ENCODE measurements at places on chromosomes 7 and 10. TPM values are rescaled to one million over a fixed set of nuclear protein-coding genes. Genes with fewer than 3 reads are reported as not detected.

- H3K4me3 ChIP-seq: no peak overlapping the region
- DNase-seq: no peak
- no peaks in the 10 kb centered on the region for H3K4me1 ChIP-seq
- no peak overlapping the region for H3K27ac ChIP-seq
- peaks cover 3% of the 10 kb centered on the region for H3K36me3 ChIP-seq
These were observed 226.3 kb downstream of the GLI3 start for GRCh38 chr7:42010751-42011150.

- no peak overlapping the region for H3K27ac ChIP-seq
- no peak overlapping the region for H3K4me3 ChIP-seq
- H3K4me1 ChIP-seq: no peaks in the 10 kb centered on the region
These were observed 57.2 kb downstream of the SUGCT start for GRCh38 chr7:40192036-40192435.

Gene ADAM8
- total RNA-seq: 6.6 TPM

Gene AZGP1
- total RNA-seq: 40.0 TPM

DNA sequence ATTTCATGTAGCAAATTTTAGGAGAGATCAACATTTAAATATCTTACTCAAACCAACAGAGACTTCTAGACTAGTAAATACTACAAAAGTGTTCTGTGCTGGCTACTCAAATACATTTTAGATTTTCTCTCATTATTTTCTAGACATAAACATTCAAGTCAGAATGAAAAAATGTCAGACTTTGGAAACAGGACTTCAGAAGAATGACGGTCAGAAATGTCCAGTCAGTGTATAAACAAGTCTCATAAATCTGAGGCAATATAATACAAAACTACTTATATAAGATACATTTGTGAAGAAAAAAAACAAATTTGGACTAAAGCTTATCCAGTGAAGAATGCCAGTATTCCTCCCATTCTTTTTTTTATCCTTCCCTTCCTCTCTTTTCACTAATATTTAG, 25.9 kb downstream of the RNLS start:
- no peak for DNase-seq
- no peaks in the 10 kb centered on the region for H3K36me3 ChIP-seq
- H3K4me1 ChIP-seq: no peaks in the 10 kb centered on the region

Gene COL28A1
- 4.9 TPM for total RNA-seq

- no peak for DNase-seq
- H3K4me3 ChIP-seq: no peak overlapping the region
- H3K4me1 ChIP-seq: no peaks in the 10 kb centered on the region
- no peaks in the 10 kb centered on the region for H3K36me3 ChIP-seq
- no peak overlapping the region for H3K27ac ChIP-seq
- H3K27me3 ChIP-seq: peaks cover 10% of the 10 kb centered on the region
These were observed 9.8 kb downstream of the CDHR1 start for GRCh38 chr10:84204122-84204521.

DNA sequence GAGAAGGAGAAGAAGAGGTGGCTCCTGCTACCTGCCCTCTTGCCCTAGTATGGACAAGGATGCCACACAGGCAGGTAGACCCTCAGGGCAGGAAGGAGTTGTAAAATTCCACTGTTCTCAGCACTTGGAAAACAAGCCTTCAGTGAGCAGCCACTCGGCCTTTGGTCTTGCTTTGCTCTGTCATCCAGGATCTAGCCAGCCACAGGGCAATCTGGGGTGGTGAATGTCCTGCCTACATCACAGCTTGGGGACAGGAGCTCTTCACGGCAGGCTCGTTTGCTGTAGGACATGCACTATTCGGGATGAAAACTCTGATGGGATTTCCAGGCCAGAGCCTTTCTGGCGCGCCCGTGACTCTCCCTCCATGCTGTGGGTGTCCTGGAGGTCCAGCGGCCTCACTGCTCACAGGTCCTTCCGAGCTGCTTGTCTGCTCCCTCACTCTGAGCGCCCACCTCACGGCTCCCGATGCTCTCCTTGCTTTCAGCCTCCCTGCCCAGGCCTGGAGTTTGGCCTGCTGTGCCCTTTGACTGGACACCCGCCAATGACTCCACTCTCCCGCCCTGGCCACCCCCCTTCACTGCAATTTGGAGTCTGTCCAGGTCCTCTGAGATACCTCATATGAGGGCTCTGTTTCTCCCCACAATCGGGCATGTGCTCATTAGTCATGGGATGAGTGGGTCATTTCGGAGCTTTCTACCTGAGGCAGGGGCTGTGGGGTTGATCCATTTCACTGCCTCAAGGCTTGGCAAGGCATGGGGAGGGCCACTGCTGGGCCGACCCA, 227.2 kb upstream of the GRB10 start:
- no peak for DNase-seq
- H3K27me3 ChIP-seq: no peaks in the 10 kb centered on the region
- H3K4me1 ChIP-seq: no peaks in the 10 kb centered on the region
- no peak overlapping the region for H3K4me3 ChIP-seq
- peak overlapping the region; percentile 33 for H3K27ac ChIP-seq
- H3K36me3 ChIP-seq: no peaks in the 10 kb centered on the region

DNA sequence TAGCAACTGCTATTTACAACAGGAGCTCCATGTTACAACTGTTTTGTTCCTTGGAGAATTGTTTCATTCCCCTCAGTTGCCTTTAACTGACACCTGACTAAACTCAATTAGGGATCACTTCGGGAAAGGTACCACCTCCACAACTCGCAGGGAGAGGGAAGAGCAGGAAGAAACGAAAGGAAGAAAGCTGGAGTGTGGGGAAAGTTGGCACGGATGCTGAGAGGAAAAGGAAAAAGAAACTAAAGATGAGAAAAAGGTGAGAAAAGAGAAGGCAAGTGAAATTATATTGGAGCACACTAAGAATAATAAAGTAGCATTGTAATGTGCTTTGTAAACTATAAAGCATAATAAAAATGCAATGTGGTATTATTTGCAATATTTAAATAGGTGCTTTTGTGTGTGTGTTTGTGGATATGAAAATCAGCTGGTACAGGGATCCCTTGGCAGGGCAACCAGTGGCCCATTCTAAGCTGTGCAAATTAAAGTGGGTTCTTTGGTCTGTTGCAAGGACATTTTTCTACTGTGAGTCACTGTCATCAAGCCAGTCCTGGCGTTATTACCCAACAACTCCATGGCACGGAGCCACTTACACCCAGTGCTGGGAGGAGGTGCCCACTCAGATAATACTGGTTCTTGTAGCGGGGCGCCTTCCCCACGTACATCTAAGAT, 45.9 kb downstream of the HIPK2 start:
- no peaks in the 10 kb centered on the region for H3K27me3 ChIP-seq
- peak; percentile 91 for DNase-seq
- peak overlapping the region; percentile 83 for H3K27ac ChIP-seq
- H3K4me1 ChIP-seq: no peaks in the 10 kb centered on the region
- H3K36me3 ChIP-seq: no peaks in the 10 kb centered on the region

DNA sequence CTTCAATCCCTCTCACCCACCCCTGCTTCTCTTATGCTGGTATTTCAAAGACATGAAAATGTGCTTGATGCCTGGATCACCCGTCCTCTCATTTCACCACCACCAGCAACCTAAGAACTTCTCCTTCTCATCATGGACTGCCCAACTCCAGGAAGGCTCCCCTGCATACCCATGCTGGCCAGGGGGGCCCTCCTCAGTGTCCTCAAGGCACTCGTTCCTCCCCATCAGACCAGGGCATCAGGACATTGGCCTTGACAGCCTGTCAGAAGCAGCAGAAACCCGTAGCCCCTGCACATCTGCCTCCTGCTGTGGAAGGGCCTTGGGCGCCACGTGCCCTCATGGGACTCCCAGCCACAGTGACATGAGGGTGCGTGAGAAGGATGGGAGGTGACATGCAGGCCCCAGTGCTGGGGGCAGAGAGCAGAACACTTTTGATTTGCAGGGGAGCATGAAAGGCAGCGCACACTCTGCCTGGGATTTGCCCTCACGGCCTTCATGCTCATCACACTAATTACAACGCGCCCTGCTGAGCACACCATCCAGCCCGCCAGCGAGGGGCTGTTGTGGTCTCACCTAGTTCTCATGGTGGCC, 1.9 kb upstream of the HSPA12A start:
- no peaks in the 10 kb centered on the region for H3K4me1 ChIP-seq
- no peak overlapping the region for H3K27ac ChIP-seq
- DNase-seq: no peak
- H3K27me3 ChIP-seq: no peaks in the 10 kb centered on the region
- no peak overlapping the region for H3K4me3 ChIP-seq

GRCh38 chr10:104026762-104027161, 58.9 kb downstream of the COL17A1 start:
- H3K27ac ChIP-seq: no peak overlapping the region
- no peaks in the 10 kb centered on the region for H3K27me3 ChIP-seq
- H3K4me3 ChIP-seq: no peak overlapping the region
- no peak for DNase-seq

GRCh38 chr10:22301193-22301592, 15.0 kb upstream of the COMMD3 start:
- H3K27me3 ChIP-seq: no peaks in the 10 kb centered on the region
- H3K27ac ChIP-seq: no peak overlapping the region
- no peak overlapping the region for H3K4me3 ChIP-seq
- no peaks in the 10 kb centered on the region for H3K4me1 ChIP-seq
- H3K36me3 ChIP-seq: no peaks in the 10 kb centered on the region

- DNase-seq: no peak
- no peaks in the 10 kb centered on the region for H3K36me3 ChIP-seq
- no peak overlapping the region for H3K27ac ChIP-seq
- no peaks in the 10 kb centered on the region for H3K27me3 ChIP-seq
These were observed 16.5 kb downstream of the AP3M1 start for GRCh38 chr10:74133923-74134820.

- no peaks in the 10 kb centered on the region for H3K4me1 ChIP-seq
- H3K36me3 ChIP-seq: no peaks in the 10 kb centered on the region
- H3K27me3 ChIP-seq: no peaks in the 10 kb centered on the region
- H3K27ac ChIP-seq: no peak overlapping the region
- H3K4me3 ChIP-seq: no peak overlapping the region
These were observed 5.8 kb upstream of the IL2RA start for GRCh38 chr10:6068006-6068405.

- H3K4me1 ChIP-seq: peaks cover 5% of the 10 kb centered on the region
- no peak overlapping the region for H3K27ac ChIP-seq
- no peak overlapping the region for H3K4me3 ChIP-seq
- H3K36me3 ChIP-seq: no peaks in the 10 kb centered on the region
- no peak for DNase-seq
These were observed 81.8 kb downstream of the DIP2C start for GRCh38 chr10:607545-608185.

DNA sequence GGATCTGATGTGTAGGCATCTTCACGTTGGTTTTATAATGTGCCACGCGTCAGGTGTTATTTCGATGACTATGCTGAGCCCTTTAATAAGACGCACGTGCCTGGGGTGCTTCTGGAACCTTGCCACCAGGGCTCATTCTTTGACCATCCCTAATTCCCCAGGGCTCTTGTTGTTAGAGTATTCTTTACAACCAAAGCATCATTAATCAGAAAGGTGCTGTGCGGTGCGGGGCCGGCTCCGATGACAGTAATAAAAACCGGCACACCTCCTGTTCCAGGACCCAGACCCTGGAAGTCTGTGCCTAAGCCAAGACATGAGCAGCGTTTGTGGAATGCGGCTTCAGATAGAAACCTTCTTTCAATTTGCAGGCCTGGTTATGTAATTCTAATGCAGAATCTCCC, 58.4 kb downstream of the MGMT start:
- no peak overlapping the region for H3K27ac ChIP-seq
- DNase-seq: peak; percentile 30
- H3K27me3 ChIP-seq: no peaks in the 10 kb centered on the region

GRCh38 chr7:17546592-17546991, 248.1 kb downstream of the AHR start:
- no peak overlapping the region for H3K4me3 ChIP-seq
- H3K27ac ChIP-seq: peak overlapping the region; percentile 81
- H3K4me1 ChIP-seq: no peaks in the 10 kb centered on the region
- no peaks in the 10 kb centered on the region for H3K36me3 ChIP-seq

GRCh38 chr10:24556750-24557742, 166.6 kb downstream of the ARHGAP21 start:
- H3K36me3 ChIP-seq: no peaks in the 10 kb centered on the region
- DNase-seq: no peak
- no peaks in the 10 kb centered on the region for H3K27me3 ChIP-seq

Gene RSBN1L
- 29.8 TPM for total RNA-seq

Gene TFEC
- total RNA-seq: 7.2 TPM

DNA sequence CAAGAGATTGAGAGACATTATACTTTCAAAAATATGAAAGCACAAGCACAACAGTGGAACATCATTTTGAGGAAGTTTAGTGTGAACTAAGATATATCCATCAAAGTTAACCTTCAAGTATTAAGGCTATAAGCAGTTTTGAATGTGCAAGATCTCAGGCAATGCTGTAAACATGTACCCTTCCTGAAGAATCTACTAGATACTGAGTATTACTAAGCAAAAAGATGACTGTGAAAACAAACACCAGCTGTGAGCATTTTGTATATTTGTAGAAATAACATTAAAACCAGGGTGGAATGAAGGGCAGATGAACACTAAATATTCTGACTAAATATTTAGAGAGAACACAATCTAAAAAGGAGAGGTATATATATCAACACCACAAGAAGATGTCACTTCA, 41.3 kb upstream of the ADRA2A start:
- DNase-seq: no peak
- no peaks in the 10 kb centered on the region for H3K36me3 ChIP-seq
- H3K4me3 ChIP-seq: no peak overlapping the region
- no peaks in the 10 kb centered on the region for H3K4me1 ChIP-seq

DNA sequence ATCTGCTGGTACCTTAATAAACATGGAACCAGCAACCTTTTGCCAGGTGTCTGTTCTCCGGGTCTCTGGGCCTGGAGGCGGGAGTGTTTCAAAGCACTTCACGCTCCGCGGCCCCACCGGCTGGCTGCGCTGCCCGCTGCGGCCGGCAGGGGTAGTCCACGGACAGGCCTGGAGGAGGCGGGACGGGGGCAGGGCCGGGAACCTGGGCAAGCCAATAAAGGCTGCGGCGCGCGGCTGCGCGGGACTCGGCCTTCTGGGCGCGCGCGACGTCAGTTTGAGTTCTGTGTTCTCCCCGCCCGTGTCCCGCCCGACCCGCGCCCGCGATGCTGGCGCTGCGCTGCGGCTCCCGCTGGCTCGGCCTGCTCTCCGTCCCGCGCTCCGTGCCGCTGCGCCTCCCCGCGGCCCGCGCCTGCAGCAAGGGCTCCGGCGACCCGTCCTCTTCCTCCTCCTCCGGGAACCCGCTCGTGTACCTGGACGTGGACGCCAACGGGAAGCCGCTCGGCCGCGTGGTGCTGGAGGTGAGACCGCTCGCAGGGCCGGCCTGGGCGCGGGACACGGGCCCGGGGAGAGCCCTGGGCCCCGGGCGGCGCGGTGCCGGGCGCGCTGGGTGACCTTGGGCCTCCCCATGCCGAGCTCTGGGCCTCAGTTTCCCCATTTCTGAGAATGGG, at the start of gene PPIF:
Gene PPIF, plus strand, starts transcription at position 244 of the 668 bp plus-strand sequence. Its CDS starts 80 bp downstream, at position 324.
- peaks cover 7% of the 10 kb centered on the region for H3K36me3 ChIP-seq
- no peaks in the 10 kb centered on the region for H3K27me3 ChIP-seq
- no peaks in the 10 kb centered on the region for H3K4me1 ChIP-seq
- H3K27ac ChIP-seq: peak within 1 kb of the TSS; percentile 85

Gene AKR1D1
- not detected for total RNA-seq

DNA sequence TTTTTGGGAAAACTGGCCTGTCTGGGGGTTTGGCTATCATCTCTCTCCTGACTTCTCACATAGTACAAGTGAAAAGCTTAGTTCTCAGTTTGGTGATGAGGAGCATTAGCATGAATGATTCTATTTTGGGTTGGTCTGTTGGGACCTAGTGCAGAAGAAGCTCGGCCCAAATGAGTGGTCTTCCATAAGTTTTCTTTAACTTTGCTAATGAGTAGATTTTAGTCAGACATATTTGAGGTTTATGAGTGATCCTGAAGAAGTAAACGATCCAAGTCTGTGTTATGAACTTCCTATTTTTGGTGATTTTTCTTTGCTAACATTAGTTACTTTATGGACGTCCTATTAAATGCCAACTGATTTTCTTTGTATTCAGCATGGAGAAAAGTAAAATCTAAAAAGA, 51.7 kb upstream of the CALD1 start:
- H3K4me1 ChIP-seq: no peaks in the 10 kb centered on the region
- no peak overlapping the region for H3K4me3 ChIP-seq
- H3K36me3 ChIP-seq: no peaks in the 10 kb centered on the region
- DNase-seq: no peak
- H3K27ac ChIP-seq: no peak overlapping the region

Data from breast epithelium (tissue), 4 donors.